Hippocampal formation (tissue), 2 donors: ENCODE measurements at places on chromosomes 7 and 10.

GRCh38 chr10:9229702-9230244, 1175.3 kb downstream of the GATA3 start:
- DNase-seq = no peak

GRCh38 chr7:81685270-81685868, 84.5 kb downstream of the HGF start:
- no peak for DNase-seq

DNA sequence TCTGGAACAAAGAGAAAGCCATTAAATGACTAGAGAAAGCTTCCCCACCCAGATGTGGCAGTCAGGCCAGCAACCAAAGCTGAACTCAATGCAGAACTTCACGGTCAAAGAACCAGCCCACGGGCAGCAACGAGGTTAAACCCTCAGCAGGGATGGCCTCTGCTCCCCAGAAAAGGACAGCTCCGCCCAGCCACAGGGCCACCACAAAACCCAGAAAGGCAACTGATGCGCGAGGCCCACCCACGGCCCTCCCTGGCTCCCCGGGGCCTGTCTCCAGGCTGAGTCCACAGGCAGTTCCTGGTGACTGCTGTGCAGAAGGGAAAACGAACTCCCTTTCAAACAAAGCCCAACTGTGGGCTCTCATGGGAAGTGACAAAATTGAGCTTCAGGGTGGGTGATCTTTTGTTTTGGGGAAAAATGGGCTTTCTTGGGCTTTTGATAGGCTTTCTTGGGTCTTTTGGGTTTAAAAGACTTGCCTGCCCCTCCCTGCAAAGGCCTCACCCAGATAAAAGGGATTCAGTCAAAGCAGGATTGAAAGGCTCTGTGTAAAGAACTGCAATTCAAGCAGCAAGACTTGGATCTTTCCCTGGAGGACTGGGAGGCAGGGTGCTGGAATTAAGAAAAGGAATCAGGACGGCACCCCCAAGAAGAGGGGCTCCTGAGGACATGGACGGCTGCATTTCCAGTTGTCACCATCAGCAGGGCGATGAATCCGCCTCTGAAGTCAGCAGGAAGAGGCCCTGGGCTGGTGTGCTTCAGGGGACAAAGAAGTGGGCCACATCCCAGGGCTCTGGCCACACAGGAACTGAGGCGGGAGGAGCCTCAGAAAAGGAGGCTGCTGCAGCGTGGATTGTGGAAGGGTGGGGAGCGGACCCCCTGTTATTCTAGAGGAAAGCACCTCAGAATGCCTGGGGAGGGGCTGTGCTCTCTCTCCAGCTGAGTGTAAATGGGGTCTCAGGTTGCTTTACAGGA, 209.9 kb downstream of the USP6NL start:
- no peak for DNase-seq

DNA sequence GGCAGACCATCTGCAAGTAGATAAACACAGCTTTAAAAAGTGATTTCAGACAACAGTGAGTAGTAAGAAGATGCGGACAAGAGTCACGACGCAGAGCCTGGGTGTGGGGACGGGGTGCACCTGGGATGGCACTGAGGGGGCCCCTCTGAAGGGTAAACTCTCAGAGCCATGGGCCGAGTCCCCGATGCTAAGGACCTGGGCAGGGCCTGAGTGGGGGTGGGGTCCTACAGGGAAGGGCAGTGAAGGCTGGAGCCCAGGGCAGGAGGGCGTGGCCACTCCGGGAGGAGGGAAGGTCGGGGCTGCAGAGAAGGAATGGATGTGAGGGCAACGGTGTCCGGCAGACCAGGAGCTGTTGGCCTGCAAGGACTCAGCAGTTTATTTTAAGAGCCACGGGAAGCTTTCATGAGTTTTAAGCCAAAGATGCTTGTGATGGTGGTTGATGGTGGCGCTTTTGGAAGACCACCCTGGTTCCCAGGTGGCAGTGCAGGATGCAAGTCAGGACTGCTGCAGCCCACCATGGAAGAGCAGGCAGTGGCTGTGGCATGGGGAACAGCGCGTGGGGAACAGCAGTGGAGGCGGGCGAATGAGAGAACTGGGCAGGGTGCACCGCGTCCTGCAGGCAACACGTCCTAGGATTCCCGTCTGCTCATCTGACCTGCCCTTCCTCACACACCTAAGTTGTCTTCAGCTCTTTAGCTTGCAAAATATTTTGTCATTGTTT, 296.8 kb downstream of the DNAJB6 start:
- no peak for DNase-seq

DNA sequence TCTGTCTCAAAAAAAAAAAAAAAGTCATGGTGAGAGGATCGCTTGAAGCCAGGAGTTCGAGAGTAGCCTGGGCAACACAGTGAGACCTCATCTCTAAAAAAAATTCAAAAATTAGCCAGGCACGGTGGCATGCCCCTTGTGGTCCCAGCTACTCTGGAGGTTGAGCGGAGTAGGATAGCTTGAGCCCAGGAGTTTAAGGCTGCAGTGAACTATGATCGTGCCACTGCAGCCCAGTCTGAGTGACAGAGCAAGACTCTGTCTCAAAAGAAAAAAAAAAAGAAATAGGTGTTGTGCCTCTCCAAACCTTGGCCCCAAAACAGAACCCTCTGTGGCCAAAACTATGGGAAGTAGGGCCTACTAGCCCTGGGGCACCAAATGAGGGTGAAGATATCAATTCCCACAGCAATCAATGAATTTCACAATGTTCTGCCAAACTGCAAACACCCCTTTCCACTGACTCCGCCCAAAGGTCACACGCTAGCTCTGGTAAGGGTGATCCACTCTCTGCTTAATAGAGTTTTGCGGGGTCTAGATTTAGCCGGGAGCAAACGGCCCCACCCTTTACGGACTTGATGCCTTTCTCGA, 16.9 kb downstream of the SSC4D start:
- no peak for DNase-seq

- DNase-seq = no peak
Measured at GRCh38 chr7:44911911-44912310, 26.6 kb upstream of the PURB start.

GRCh38 chr10:6128591-6129251, 39.9 kb downstream of the RBM17 start:
- DNase-seq = no peak

DNA sequence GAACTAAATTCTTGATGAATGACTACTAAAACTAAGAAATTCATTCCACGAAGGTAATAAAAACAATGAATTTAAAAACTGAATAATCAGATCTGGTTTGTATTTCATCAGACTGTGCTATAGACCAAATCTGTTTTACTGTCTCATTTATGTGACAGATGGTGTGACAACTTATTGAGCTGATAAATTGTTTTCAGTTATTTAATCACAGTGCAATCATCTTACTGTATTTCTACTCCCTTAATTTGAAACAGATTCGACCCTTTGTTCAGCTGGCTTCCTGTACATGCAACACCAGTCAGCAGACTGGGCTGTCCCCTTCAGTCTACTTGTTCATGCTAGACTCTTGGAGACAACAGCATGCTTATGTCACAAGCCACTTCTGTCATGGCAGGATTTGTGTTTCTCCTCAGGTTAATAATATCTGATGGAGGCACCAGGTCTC, 150.9 kb downstream of the MBL2 start:
- no peak for DNase-seq

DNA sequence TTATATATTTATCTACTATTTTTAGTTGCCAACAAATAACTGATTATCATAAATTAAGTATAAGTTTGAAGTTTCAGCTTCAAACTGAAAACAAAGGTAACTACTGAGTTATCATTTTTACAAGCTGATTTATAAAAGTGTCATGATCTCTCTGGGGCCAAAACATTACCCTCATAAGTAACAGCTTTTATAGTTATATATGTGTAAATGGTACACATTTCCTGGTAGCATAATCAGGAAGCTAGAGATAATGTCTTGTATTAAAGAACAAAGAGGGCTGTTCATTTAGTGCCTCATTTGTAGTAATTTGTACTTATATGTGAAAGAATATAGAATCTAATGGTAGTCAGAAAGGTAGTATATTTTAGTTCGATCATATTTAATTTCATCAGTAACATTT, 162.6 kb downstream of the SGMS1 start:
- no peak for DNase-seq

DNA sequence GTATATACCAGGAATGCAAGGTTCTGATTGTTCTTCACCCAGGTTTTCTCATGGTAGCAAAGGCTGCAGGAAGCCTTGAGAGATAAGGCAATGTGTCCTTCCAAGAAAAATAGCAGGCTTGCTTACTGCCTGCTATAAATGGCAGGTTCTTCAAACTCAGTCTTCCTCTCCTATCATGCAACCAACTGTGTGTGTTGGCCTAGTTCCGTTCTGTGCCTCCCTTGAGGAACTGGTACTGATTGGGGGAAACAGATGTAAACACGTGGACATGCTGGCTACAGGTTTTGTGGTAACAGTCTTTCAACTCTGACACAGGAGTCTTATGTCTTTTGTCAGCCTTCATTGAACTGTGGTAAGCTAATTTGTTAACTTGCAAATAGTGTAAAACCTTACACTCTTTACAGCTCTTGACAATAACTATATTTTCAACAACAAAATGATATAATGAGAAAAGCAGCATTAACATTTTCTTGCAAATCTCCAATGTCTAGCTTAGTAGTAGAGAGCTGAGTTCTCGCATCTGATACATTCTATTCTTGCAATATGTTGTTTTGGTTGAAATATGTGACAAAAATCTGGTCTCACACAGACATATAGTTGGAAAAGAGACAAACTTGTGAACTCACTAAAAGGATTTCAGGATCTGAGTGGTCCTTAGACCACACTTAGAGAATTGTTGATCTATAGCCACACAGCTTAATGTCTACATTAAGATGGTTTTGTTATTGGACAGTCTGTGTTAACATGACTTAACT, 54.7 kb upstream of the LSM8 start:
- DNase-seq = no peak

DNA sequence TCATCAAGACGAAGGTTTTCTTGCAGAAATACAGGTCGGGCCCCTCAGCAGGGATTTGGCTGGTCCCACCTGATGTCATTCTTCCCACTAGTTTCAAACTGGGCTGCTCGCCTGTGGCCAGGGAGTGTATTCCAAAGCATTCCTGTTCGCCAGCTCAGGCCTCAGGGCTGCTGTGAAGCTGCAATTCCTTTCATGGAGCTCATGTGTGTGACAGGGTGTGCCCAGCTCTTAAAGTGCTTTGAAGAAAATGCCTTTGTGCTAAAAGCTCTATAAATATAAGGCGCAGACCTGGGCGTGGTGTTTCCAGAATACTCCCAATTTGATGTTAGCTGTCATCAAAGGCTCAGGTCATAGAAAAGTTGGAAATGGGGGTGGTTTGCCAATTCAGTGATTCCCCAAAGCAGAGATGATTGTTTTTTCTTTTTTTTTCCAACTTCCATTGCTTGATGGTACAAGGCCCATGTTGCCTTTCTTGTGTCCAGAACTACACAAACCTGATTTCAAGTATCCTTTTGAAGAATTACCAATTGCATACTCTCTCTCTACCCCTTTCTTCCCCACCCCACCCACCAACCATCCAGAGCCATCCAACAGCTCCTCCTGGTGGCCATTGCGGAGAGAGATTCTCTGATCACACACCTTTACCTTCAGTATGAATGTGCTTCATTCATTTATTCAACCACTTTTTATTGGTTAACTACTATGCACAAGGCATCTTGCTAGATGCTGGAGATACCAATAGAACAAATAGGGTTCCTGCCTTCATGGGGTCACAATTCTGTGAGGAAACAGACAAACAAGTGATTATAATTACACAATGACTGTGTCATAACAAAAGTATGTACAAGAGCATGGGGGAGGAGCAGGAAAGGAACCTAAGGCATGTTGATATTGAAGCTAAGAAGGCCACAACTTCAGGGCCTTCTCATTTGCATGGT, 297.3 kb upstream of the LYZL1 start:
- DNase-seq = no peak

DNA sequence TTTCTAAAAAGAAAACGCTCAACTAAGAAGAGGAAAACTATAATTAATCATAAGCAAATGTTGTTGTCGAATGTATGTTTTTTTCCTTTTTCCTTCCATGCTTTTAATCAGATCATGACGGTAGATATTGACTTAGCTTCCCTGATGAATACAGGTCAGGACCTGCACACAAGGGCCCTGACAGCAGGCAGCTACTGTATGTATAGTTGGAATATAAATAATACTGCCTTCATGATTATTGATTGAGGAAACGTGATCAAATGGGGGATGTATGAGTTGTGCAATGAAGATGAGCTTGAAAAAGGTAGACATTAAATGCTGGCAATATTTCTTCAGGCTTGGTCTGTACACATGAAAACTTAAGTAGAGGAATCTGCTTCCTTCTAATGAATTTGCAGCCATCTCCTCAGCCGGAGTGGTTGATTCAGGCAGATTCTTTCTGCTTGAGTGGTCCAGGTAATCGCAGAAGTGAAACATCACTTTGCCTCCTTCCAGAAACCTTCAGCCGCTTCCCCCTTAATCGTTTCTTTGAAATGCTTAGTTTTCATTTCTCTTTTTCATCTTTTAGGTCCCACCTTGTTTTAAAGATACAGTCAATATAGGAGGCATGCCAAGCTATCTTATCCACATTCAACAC, 656.5 kb downstream of the SDK1 start:
- DNase-seq = no peak

DNA sequence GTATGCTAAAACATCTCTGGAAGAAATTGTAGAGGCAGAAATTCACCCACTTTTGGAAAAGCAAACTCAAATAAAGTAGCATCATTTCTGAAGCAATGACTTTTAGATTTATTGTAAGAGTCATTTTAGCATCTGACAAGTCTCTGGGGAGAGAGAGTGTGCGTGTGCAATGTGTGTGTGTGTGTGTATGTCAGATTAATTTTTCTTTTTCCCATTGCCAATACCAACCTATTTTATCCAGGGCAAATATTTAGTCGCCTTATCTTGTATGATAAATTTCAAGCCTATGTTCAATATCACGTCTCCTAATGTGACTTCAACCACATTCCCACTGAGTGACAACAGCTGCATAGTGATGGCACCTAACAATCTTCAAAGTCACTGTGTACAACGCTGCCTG, 101.7 kb downstream of the NEBL start:
- no peak for DNase-seq

GRCh38 chr10:87505366-87506111, 846 bp downstream of the MINPP1 start:
- no peak for DNase-seq

GRCh38 chr7:7662527-7662926, 22.0 kb downstream of the UMAD1 start:
- no peak for DNase-seq

DNA sequence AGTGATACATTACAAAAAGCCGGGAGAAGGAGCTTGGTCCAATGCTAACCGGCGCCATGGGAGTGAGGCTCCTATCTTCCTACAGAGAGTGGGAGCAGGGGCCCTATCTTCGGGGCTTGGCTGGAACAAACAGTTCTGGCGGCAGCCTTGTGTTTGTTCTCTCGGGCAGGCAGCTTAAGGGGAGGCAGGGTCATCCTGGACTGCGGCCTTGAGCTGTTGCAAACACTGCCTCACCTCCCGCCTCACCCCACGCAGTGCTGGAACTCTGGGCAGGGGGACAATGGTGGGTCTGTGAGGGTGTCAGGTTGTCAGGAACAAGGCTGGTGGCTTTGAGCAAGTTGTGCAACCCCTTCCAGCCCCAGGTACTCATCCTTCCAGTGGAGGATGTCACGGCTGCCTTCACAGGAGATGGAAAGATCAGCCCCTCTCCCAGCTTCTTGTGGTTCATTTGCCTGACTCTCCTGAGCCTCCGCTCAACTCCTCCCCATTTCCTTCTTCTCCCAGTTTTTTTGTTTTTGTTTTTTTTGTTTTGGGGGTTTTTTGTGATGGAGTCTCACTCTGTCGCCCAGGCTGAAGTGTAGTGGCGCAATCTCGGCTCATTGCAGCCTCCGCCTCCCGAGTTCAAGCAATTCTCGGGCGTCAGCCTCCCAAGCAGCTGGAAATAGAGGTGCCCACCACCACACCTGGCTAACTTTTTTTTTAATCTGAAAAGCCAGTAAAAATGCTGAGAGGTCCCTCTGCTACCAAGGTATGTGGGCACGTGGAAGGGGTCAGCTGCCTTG, 57.4 kb downstream of the SPOCK2 start:
- DNase-seq = no peak
